ENCODE measurements at places on chromosomes 4 and X.

DNA sequence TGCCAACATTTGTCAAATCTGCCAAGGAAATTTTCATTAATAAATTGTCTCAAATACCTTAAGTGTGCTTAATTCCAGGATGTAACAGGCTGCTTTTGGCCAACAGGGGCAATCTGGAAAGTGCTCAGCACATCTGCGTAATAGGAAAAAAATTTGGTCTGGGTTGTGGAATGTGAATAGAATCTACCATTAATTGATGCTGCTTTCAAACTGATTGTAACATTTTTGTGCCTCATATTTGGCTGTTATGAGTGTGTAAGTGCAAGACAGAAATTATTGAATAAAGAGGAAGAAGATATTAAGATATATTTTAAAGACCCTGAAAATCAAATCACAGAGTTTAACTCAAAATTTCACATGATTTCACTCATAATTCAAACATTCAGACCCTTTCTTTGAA is 41.1 kb downstream of the REELD1 start:
- DNase-seq = no peak

DNA sequence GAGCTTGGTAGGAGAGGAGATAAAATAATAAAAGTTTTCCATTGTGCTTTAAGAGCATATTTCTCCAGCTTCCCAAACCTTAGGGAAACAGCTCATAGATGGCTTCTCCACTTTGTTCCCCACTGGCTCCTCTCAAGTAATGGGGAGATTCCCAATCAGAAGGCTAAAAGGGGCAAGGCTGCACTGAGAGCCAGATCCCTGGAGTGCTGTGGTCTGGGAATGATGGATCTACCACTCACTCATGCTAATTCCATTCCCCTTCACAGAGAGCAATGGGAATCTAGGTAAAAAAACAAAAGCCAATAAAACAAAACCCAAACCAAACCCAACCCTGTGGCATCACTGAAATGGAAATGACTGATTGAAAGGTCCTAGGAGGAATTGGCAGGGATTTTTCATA is 219.7 kb upstream of the MBNL3 start:
- DNase-seq = no peak

GRCh38 chr4:11470438-11471045 is 41.8 kb upstream of the HS3ST1 start:
- peak; percentile 87 for DNase-seq

DNA sequence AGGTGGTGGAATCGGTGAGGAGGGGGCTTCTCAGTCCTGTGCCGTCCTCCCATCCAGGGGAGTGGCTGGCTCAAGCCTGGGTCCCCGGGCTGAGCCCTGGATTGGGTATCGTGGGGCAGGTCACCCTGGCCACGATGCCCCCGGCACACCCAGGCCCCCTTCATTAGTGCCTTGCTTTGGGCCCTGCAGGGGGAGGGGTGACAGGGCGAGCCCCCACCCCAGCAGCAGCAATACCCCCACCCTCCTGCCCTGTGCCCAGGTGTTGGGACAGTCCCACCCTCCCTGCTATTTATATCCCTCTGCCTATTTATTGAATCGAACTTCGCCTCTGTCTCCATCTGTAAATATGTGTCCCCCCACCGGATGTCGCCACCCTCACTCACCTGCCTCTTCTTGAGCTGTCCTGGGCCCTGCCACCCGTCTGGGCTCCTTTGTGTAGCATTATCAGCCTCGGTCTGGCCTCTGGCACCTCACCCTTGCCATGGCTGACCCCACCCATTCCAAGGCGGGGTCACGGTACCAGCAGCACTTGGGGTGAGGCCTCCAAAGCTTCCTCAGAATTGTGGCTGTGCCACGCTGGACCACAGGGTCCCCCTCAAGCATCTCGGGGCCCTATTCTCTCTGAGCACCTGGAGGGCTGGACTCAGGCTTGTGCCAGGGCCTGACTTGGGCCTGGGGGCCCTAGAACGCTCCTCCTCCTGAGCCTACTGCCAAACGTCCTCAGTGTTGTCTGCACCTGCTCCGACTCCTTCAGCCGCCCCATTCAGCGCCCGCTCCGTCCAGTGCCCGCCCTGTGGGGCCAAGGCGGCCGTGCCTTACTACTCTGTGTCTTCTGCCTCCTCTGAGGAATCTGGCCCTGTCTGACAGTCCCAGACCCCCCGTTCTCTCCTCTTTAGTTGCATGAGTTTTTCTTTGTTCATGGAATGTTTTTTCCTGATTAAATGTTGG is 6.1 kb downstream of the LAGE3 start:
- DNase-seq = no peak

- DNase-seq = no peak
Observed at GRCh38 chrX:97790850-97791249, 907.1 kb downstream of the RPA4 start.

GRCh38 chr4:60544981-60545380 is 655.1 kb upstream of the ADGRL3 start:
- DNase-seq = no peak

- no peak for DNase-seq
Observed at GRCh38 chr4:85722807-85723206, 247.9 kb downstream of the ARHGAP24 start.

- no peak for DNase-seq
Observed at GRCh38 chr4:168553714-168554370, 57.0 kb downstream of the PALLD start.

DNA sequence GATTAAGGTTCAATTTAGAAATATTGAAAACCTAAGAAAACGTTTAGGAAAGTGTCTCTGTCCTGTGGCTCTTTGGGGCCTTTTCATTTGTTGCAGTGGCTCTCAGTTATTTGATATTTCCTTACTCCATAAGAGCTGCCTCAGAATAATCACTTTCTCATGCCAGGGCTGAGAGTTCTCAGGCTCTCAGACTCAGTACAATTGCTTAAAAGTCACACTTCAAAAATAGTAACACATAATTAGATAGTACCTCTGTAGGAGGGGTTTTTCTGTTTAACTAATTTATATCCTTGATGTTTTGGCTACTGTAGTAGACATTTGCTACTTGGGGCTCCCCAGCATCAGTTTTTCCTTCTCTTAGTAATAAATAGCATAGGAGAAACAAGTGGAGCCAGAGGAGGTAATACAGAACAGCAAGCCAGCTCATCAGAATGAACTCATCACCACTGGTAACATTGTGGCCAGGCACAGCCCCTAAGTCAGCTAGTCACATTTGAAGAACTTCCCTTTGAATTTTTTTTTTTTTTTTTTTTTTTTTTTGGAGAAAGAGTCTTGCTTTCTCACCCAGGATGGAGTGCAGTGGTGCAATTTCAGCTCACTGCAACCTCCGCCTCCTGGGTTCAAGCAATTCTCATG is 8.0 kb upstream of the HNRNPD start:
- no peak for DNase-seq

DNA sequence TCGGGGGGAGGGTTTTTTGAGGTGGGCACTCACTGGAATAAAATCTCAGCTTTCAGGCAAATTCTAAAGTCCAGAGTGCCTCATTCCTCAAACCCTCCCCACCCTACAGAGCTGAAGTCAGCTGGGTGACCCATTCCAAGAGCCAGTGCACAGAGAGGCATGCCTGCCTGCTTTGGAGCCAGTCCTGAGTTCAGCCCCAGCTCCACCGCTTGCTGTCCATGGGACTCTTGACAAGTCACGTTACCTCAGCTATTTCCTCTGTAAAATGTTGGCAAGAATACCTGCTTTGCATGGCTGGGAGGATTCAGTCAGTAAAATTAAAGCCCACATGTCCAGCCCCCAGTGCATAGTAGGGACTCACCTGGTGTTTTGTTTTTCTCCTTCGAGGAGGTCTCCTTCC is 125.9 kb upstream of the PJA1 start:
- no peak for DNase-seq

DNA sequence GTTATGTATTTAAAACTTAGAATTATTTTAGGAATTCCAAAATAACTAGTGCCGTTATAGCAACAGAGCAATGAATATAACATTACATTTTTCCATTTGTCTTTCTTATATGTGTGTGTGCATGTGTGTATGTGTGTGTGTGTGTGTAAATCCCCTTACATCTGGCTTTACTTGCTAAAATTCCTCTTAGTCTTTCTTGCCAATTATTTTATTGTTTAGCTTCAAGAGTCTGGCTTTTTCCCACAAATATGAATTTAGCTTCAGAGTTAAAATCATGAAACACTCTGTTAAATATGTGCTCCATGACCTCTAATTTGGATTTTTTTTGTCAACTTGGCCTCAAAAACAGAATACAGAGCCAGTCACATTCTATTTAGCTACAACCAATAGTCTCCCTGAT is 18.9 kb downstream of the FGF13 start:
- DNase-seq = no peak

DNA sequence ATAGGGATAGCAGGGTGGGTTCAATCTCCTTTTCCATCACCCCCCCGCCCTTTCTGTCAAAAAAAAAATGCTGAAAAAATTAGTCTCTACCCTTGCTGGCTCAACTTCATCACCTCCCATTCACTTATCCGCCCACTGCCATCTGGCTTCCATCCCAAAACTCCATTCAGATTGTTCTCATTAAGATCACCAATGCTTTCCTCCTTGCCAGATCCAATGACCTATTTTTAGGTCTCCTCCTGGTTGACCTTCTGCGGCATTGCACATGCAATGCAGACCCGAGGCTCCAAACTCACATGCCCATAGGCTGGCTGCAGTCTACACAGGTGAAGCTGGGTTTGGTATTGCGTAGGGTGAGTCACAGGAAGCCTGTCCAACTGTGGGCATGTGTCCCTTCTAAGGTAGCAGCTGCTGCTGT is 21.1 kb upstream of the STIM2 start:
- DNase-seq = peak; percentile 39

DNA sequence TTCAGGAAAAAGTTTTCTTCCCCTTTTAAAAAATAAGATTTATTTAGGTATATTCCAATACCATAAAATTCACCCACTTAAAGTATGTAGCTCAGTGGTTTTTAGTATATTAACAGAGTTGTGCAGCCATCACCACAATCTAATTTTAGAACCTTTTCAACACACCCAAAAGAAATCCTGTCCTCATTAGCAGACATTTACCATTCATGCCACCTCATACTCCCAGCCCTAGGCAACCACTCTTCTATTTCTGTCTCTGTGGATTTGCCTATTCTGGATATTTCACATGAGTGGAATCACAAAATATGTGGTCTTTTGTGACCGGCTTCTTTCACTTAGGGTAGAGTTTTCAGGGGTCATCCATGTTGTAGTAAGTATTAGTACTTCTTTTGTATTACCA is 7.4 kb downstream of the ZNF81 start:
- DNase-seq = no peak

DNA sequence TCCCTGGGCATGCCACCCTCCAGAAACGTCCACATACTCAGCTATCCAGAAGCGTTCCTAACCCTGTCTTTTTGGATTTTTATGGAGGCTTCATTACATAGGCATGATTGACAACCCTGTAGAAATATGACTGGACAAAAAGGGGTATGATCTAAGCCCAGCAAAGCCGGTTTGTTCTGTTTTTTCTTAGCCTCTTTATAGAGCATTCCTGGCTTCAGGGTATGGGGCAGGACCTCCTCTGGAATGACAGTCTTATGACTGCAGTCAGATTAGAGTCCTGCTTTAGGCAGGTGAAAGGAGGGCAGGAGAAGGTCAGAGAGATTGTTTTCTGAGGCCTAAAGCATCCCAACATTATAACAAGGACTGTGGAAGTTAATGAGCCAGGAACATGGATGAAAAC is 137.4 kb downstream of the DCLK2 start:
- peak; percentile 79 for DNase-seq

- no peak for DNase-seq
Observed at GRCh38 chr4:115852767-115853091, 739.3 kb upstream of the NDST4 start.

GRCh38 chrX:28981952-28982351 is 394.7 kb downstream of the IL1RAPL1 start:
- DNase-seq = no peak

GRCh38 chrX:82756272-82756671 is 751.8 kb upstream of the POU3F4 start:
- peak; percentile 64 for DNase-seq

DNA sequence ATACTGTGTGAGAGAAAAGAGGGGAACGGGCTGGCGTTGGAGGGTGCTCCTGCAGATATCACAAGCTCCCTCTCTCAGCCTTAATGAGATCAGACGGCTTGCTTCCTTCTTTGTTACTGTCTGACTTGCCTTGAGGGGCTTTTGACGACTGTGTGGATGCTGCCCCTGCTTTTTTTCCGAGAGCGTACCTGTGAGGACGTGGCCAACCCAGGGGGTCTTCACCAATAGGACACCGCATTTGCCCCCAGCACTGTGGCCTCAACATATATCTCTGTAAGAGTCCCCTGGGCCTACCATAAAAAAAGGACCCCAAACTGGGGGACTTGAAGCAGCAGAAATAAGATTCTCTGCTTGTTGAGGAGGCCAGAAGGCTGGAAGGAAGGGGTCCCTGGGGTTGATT is 143.9 kb downstream of the SHOX start:
- DNase-seq = no peak

- DNase-seq = no peak
Observed at GRCh38 chrX:13198056-13198761, 121.6 kb downstream of the ATXN3L start.

- DNase-seq = no peak
Observed at GRCh38 chr4:116244771-116245170, 840.6 kb downstream of the TRAM1L1 start.

DNA sequence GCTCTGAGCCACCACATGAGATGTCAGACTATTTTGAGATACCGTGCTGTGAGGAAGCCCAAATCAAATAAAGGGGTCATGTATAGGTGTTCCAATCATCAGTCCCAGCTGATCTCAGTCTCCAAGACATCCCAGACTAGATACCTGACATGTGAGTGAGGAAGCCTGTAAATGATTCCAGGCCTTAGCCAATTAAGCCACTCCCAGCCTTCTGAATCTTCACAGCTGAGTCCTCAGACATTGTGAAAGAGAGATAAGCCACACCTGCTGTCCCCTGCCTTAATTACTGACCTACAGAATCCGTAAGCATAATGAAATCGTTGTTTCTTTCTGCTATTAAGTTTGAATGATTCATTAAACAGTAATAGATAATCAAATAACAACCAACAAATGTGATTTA is 671.4 kb downstream of the ZNF674 start:
- no peak for DNase-seq

- no peak for DNase-seq
Observed at GRCh38 chrX:101906136-101906796, 25.6 kb downstream of the ZMAT1 start.

GRCh38 chr4:152342293-152342692 is 193.6 kb downstream of the FBXW7 start:
- DNase-seq = no peak

- DNase-seq = peak; percentile 3
Observed at GRCh38 chr4:101846550-101846949, 56.0 kb downstream of the BANK1 start.

DNA sequence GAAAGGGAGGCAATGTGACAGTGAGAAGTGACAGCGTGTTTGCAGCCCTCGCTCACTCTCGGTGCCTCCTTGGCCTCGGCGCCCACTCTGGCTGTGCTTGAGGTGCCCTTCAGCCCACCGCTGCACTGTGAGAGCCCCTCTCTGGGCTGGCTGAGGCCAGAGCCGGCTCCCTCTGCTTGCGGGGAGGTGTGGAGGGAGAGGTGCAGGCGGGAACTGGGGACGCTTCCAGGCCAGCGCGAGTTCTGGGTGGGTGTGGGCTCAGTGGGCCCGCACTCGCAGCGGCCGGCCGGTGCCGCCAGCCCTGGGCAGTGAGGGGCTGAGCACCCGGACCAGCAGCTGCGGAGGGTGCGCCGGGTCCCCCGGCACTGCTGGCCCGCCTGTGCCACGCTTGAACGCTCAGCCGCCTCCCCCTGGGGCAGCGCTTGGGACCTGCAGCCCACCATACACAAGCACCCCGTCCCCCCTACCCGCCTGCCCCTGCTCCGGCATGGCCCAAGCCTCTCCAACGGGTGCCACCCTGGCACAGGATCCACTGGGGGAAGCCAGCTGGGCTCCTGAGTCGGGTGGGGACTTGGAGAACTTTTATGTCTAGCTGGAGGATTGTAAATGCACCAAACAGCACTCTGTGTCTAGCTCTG is 1142.8 kb upstream of the INTU start:
- no peak for DNase-seq

- peak; percentile 10 for DNase-seq
Observed at GRCh38 chrX:39492497-39493162, 605.1 kb downstream of the BCOR start.
